Stimulated activated CD4-positive, alpha-beta T cell treated with anti-CD3 and anti-CD28 coated beads, Interleukin-15, amount 100 ng/mL, for 1 hour (primary cell): ENCODE measurements at places on chromosomes 12 and 14.

GRCh38 chr14:65926504-65926903, 514.0 kb downstream of the FUT8 start:
- DNase-seq, result no peak

DNA sequence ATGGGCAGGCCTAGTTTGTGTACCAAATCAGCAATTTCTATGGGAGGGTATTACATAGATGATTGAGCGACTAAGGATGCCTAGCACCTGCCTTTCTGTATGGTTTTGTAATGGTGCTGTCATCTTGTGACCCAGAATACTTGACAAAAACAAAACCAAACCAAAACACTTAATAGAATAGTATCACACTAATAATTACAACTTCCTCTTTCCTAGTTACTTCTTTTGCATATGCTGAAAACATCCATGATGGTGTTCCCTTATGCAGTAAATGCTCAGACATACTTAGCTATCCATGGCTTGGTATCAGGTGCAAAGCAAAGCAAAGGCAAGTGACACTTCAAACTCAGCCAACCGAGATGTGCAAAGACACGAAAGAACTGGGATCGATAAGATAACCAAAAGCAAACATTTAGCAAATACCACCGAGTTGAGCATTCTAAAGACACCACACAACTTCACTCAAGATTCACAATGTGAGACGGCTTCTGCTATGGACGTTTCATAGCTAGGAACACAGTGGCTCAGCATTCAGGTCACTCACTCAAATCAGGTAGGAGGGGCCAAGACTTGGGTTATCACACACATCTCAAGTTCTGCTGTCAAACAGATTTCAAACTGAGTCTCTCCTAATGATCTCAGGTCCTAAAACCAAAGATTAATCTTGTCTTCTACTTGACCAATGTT, 24.3 kb downstream of the PPP1CC start:
- no peak for DNase-seq

GRCh38 chr14:91417120-91417982, at the start of gene CCDC88C:
Gene CCDC88C, minus strand, starts transcription at chr14:91417820. Its CDS starts 130 bp downstream, at chr14:91417690.
- peak; percentile 62 for DNase-seq

GRCh38 chr14:50906326-50907065, 34.6 kb downstream of the ABHD12B start:
- DNase-seq, result no peak

DNA sequence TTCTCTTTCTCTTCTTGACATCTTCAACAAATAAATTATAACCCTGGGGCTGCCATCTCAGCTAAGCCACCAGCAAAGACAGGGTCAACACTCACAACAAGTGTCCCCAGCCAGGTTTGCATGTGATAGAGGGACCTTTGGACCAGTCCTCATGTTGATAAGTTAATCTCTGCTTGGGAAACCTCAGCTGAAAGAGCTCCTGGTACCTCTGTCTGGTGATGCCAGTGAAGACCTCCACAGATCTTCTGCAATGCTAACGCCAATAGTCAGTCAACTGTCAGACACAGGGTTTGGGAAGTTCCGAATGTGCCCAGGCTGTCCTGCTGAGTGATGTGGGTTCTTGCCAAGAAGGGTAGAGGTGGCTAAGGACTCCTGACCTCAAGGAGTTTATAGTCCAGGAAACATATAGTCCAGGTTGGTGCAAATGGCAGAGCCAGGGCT, 179.8 kb upstream of the GZMB start:
- DNase-seq, result no peak

GRCh38 chr14:75283833-75284563, 5.4 kb downstream of the FOS start:
- no peak for DNase-seq

GRCh38 chr14:91339076-91339475, 78.5 kb downstream of the CCDC88C start:
- no peak for DNase-seq

- DNase-seq, result peak; percentile 8
These were observed 612.0 kb downstream of the VRK1 start for GRCh38 chr14:97408937-97409815.

- no peak for DNase-seq
These were observed 611.3 kb downstream of the VRK1 start for GRCh38 chr14:97408503-97408902.

GRCh38 chr12:128592220-128592744, 231.5 kb downstream of the SLC15A4 start:
- DNase-seq, result no peak

- no peak for DNase-seq
These were observed 59.2 kb downstream of the CHST11 start for GRCh38 chr12:104515899-104516298.

- no peak for DNase-seq
These were observed 95.0 kb downstream of the RFLNA start for GRCh38 chr12:124389725-124390441.

GRCh38 chr12:7907009-7907408, 29.0 kb downstream of the SLC2A3 start:
- DNase-seq, result no peak

GRCh38 chr12:65822732-65823512, 1.4 kb upstream of the HMGA2 start:
- DNase-seq, result no peak

- DNase-seq, result no peak
These were observed 74.7 kb downstream of the TRIM9 start for GRCh38 chr14:51020024-51020710.

DNA sequence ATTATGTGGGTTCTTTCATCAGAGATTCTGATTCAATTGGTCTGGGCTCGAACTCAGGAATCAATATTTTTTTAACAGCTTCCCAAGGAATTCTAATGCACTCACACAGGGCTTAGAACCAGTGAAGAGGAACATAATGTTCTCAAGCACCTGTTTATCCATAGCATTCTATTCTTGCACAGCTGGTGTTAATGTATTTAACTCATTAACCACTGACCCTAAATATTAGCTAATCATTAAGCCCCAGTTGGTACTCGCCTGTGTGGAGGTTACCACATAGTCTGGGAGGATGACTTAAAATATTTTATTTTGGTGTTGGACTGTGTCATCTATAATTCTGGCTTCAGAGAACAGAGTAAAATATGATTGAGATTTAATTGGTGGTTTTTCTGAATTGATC, 45.3 kb downstream of the LRP6 start:
- DNase-seq, result no peak

DNA sequence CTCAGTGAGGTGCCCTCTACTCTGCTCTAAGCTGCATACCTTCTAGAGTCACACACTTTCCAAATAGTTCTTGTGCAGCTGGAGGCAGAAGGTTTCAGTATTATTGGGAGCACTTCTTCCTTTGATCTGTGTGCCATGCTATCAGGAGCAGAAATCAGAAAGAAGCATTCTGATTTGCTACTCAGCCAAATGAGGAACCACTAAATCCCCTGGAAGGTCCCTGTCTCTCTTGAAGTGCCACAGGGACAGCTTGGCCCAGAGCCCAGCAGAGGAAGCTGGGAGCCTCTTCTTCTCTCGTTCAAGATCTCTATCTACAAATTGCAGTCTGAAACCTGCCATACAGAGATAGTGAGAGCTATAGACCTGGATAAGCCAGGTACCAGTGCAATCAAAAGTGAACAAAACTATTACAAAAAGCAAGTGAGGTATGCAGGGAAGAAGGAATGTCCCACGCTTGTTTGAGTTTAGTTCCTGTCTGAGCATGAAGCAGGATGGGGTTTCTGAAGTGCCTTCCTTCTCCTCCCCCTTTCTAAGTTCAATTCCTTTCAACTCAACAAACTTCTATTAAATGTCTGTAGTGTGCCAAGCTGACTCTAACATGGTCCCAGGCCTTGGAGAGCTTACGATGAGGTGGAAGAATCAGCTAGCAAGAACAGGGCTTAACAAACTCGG, 100.9 kb upstream of the PARP11 start:
- DNase-seq, result no peak

DNA sequence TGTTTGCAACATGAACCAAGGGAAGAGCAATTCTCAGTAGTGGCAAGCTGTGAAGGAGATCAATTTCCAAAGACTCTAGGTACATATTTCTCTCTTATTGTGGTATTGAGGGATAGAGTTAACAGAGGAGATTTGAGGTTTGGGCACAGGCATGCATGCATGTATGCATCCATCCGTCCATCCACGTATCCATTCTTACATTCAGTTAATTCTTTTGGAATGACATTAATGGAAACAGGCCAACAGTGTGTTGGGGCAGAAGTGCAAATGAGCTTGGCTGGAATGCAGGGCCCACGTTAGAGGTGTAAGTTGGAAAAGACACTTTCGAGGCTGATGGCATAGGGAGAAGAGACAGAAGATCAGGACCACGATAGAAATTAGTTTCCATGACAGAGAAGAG, 216.9 kb upstream of the PELI2 start:
- DNase-seq, result no peak

- DNase-seq, result no peak
These were observed 939 bp downstream of the NPC2 start for GRCh38 chr14:74491956-74492775.

DNA sequence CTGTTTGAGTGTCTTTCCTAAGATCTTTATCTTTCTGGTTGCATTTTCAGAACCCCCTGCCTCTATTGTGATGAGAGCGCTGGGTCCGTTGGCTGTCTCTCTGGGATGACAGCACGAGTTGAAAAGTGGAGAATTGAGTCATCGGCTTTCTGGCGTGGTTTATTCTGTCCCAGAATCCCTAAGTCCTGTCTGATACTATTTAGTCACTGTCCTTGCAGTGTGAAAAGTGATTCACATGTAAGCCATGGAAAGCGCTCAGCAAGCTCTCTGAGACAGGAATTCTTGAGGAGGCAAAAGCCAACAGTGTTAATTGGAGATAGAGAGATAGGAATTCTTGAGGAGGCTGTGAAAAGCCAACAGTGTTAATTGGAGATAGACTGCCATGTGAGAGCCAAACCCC, 121.7 kb downstream of the CHST11 start:
- DNase-seq, result no peak

DNA sequence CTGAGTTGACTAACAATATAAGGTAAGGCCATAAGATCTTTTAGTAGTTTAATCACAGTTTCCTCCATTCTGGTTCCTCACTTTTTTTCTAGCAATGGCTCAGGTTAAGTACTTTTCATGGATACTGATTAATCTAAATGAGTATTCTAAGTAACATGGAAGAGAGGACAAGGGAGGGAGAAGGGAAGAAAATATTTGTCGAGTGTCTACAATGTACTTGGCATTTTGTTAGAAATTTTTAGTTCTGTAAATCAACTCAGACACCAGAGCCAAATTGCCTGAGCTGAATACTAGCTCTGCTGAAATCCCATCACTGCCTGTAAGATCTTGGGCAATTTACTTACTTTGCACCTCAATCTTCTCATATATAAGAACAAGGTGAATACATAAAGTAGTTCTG, 20.2 kb downstream of the RERG start:
- DNase-seq, result no peak

DNA sequence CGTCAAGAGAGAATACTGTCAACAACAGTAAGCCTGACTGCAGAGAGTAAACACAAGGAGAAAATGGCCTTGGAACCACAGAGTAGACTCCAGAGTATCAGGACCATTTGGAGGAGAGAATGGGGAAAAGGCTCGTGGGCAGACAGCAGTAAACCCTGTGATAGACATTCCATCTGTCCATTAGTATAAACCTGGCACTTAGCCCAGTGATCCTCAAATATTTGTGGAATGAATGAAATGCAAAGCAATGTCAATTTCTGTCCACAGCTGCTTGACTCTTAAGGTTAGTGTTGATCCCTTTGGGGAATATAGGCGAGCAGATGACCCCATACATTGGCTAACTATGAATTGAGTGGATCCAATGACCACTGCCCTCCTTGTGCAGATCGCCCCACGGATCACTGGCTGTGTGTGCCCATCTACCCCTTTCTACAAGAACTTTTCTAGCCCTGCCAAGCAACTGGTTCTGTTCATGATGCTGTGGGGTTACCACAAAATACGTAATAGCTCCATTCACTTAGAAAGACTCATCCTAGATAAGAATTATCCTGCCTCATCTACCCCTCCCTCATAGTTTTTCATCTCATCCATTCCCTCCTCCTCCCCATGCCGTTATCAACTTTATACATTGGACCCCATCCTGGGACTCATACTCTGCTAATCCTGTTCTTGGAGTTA, 846.8 kb downstream of the NRXN3 start:
- DNase-seq, result no peak

DNA sequence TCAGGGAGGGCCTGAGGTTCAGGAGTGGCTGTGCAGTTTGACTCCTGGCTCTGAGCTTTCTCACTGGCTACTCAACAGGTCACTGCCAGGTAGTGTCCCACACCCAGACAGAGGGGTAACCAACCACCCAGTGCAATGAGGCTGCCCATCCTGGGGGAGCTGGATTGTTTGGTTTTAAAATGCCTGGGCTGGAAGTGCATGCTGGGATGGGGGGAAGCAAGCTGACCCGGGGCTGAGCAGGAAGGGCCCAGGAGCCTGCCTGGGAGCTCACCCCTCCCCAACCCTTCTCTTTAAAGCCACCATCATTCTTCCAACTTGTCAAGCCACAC, 12.6 kb upstream of the ABHD12B start:
- DNase-seq, result no peak

GRCh38 chr14:77967110-77967509, 167.2 kb downstream of the ADCK1 start:
- no peak for DNase-seq

GRCh38 chr12:12839873-12840579, 26.9 kb downstream of the DDX47 start:
- DNase-seq, result no peak

GRCh38 chr14:105050551-105050897, 14.7 kb downstream of the GPR132 start:
- DNase-seq, result no peak

- DNase-seq, result no peak
These were observed 4.0 kb upstream of the ARF3 start for GRCh38 chr12:48961331-48961730.

- DNase-seq, result no peak
These were observed 67.1 kb downstream of the IFNG-AS1 start for GRCh38 chr12:68056300-68056699.

DNA sequence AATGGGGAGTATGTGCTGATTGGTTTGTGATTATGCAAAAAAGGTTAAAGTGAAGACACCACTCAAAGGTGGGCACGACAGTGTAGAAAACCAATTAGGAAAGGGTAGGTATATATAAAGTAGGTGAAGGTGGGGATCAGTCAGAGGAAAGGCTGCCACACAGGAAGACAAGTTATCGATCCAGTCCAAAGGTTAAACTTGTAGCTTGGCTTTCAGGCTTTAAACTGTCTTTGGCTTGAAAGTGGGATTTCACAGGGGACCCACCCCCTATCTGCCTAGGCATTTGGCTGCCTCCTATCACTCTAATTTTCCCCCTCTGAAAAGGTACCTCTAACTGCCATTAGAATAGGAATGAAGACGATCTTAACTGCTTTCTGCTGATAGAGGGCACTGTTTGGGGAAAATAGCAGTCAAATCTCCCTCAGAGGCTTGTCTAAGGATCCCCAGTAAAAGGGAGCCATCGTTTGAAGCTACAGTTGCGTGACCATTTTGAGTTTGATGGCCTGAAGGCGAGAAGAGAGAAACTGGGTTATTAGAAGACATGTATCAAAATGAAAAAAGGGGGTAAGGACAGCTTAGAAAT, 250.2 kb downstream of the GPHN start:
- no peak for DNase-seq
